Left lung (tissue), 14 donors: ENCODE measurements at places on chromosomes 5 and 9. TPM values are rescaled to one million over a fixed set of nuclear protein-coding genes. Genes with fewer than 3 reads are reported as not detected.

The ADAMTS16 gene
- 1.3 TPM for polyA plus RNA-seq

The GRHPR gene
- polyA plus RNA-seq, result 103 TPM

The KIAA0825 gene
- polyA plus RNA-seq, result 6.0 TPM

The PCDHB5 gene
- 12.5 TPM for polyA plus RNA-seq

The EDIL3 gene
- 35.3 TPM for polyA plus RNA-seq

The PCDHA1 gene
- polyA plus RNA-seq, result 0.06 TPM

The PCDHB12 gene
- 6.8 TPM for polyA plus RNA-seq

The ADRA1B gene
- 0.51 TPM for polyA plus RNA-seq

The NSMF gene
- 37.6 TPM for polyA plus RNA-seq

The UNC13B gene
- polyA plus RNA-seq, result 85.4 TPM

The IFNA16 gene
- not detected for polyA plus RNA-seq

The CCIN gene
- 0.13 TPM for polyA plus RNA-seq

The RMI1 gene
- polyA plus RNA-seq, result 13.7 TPM
